ENCODE measurements at places on chromosomes 7 and 10.

- no peak for DNase-seq
Measured at GRCh38 chr7:55185941-55186609, 167.3 kb downstream of the EGFR start.

GRCh38 chr7:2622869-2623697 lies 8.7 kb upstream of the TTYH3 start:
- DNase-seq = no peak

GRCh38 chr10:31678575-31679516 lies 249.8 kb downstream of the ARHGAP12 start:
- DNase-seq = no peak

- no peak for DNase-seq
Measured at GRCh38 chr7:7706101-7706511, 12.3 kb downstream of the RPA3 start.

DNA sequence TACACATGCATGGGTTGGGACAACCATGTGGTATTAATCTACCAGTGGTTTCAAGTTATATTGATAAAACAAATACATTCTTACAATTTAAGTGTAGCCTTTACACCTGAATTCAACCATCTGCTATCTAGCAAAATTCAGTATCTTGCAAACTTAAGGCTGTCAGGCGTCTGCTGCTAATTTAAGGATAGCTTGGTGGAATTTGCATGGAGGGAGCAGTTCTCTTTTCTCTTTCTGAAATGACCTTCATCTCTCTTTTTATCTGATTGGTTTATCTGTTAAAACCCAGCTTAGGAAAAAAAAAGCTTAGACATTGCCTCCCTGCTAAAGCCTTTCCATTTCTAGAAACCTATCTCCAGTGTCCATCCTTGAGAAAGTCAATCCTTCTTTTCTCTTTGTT lies 102.3 kb downstream of the ZEB1 start:
- no peak for DNase-seq

DNA sequence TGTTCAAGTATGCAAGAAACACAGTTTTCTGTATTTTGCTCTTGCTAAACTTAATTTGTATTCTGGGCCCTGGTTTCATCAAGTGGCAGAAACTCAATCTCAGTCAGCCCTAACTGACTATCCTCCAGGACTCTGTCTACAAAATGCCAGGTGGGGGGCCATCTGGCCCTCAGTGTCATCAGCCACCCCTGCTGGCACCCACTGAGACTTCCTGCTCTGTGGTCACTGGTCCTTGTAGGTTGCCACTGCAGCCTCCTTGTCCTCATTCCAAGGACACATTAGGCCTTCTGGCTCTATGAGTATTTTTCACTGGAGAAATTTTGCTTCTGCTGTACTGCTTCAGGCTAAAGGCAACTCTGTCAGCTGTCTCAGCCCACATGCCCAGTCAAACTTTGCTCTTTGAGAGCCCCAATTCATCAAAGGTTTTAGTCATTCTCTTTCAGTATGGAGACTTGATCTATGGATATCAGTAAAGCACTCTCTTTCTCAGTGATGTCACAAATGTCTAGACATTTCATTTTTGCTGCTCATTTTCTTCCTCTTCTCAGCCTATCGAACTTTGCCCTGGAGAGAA lies 163.6 kb downstream of the KCND2 start:
- DNase-seq = no peak

DNA sequence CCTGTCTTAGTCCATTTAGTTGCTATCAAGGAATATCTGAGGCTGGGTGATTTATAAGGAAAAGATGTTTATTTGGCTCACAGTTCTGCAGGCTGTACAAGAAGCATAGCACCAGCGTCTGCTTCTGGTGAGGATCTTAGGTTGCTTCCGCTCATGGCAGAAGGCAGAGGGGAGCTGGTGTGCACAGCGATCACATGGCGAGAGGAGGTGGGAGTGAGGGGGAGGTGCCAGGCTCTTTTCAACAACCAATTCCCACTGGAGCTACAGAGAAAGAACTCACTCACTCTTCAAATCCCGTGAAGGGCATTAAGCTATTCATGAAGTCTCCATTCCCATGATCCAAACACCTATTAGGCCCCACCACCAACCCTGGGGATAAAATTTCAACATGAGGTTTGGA lies 371.6 kb downstream of the SH2D4B start:
- no peak for DNase-seq

GRCh38 chr10:68027429-68027828 lies 47.7 kb downstream of the HERC4 start:
- no peak for DNase-seq

GRCh38 chr7:148590471-148590870 lies at the start of gene C7orf33:
TSS of gene C7orf33 (plus strand) at chr7:148590766. CDS start at chr7:148590926, 160 bp downstream.
- DNase-seq = no peak

DNA sequence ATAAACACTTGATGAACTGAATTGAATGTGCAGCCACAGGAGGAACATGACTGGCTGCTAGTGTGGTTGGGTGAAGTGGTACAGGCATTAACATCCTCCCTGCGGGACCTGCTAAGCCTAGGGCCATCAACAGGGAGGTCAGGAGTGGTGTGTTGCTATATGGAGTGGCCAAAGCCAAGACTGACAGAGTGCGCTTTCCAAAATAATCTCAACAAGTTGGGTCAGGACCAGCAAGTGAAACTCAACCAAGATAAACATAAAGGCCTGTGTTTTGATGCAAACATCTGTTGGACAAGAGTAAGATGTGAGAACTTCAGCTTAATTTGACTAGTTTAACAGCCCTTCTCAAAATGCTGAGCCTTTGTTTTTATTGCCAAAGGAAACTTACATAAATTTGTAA lies 97.7 kb downstream of the WDFY4 start:
- peak; percentile 47 for DNase-seq

GRCh38 chr7:136114966-136115762 lies 138.0 kb upstream of the MTPN start:
- DNase-seq = no peak

- DNase-seq = no peak
Measured at GRCh38 chr10:125259651-125260050, 99.3 kb upstream of the CTBP2 start.

- no peak for DNase-seq
Measured at GRCh38 chr10:123157210-123157609, 3.0 kb downstream of the BUB3 start.

DNA sequence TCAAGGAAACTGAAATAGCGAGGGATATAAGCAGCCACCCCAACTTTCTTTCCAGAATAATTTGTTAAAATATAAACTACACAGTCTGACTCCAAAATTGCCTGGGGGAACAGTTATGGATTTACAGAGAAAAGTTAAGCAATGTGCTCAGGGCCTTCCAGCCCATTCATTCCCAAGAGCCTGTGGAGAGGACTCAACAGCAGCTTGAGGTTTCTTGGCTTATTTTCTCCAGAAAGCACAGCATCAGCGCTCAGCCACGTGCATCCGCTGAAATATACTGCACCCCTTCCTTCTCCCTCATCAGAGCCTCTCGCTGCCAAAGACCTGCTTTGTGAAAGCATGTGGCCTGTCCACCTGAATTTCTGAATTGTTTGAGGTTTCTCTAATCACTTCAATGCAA lies 375.2 kb upstream of the VWC2 start:
- no peak for DNase-seq

DNA sequence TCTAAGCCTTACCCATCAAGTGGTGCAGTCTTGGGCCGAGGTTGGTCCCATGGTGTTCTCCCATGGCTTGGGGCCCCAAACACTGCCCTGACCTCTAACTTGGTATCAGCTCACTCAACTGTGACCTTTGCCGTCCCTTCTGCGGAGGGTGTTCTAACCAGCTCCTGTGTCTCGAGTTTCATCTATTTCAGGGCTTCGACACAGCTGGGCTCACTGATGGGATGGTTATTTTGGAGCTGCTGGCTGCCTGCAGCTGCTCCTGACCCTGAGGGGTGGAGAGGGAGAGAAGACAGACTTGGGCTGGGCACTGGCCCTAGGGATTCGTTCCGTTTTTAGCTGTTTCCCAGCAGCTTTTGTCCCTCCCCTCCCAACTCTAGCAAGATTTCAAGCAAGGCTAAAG lies 86.9 kb downstream of the NEURL1 start:
- no peak for DNase-seq

DNA sequence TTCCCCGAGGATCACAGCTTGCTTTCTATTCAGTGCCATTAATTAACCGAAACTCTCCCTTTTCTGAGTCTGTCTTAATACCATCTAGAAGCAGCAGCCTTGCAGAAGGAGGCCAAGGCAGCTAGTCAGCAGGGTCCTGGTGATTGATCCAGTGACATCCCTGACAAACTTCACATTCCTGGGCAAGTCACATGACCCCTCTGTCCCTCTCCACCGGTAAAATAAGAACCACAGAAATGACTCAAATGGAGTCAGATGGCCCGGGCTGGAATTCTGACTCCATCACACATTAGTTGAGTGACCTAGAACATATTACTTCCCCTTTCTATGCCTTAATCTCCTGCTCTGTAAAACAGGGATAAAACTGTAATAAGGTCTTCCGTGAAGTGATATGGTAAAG lies 17.2 kb upstream of the ACSL5 start:
- no peak for DNase-seq

- DNase-seq = no peak
Measured at GRCh38 chr10:131788386-131788785, 112.4 kb upstream of the PPP2R2D start.

- no peak for DNase-seq
Measured at GRCh38 chr10:71623098-71623985, 96.2 kb downstream of the C10orf105 start.

DNA sequence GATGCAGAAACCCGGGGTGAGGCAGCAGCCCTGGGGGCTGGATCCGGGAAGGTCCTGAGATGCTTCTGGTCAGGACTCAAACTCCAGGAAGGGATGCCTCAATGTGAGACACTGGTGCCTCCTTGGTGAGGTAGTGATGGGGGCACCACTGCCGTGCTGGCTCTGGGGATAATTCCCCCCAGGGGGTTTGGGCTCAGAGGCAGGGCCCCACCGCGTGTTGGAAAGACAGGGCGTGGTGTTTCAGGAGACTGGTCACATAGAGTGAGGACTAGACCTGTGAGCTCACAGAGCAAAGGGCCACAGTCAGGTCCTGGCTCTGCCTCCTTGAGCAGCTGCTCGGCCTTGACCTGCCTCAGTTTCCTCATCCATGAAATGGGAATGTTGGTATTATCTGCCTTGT lies 361.9 kb downstream of the GLRX3 start:
- DNase-seq = no peak

DNA sequence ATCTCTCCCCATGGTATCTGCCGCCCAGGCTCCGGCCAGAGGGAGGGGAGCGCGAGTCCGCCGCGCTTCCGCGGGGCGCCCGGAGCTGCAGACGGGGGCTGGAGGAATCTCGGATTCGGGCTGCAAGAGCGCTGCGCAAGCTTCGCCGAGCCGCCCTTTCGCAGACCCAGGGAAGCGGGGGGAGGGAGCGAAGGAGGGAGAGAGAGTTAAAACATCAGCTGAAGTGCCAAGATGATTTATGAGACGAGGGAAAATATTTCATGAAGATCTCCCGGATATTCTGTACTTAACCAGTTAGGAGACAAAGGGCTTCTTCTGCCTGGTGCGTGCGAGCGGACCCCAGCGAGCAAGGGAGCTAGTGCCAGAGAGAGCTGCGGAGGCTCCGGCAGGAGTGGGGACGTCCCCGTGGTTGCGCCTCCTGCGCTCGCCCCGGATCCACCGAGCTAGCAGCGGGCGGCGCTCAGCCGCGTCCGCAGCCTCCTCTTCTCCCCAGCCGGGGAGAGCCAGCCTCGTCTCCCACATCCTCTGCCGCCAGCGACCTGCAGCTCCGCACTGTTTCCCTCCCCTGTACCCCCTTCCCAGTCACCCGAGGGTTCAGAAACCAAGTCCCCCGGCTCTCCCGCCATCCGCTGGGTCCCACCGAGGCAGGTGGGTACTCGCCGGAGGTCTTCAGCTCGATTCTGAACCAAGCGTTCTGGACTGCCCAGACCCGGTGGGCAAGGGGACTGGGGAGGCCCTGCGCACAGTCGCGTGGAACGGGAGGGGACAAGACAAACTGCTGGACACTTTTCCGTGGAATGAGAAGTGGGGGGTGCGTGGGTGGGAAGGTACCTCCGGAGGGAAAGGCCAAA lies 1.0 kb upstream of the PAX2 start:
- no peak for DNase-seq

- no peak for DNase-seq
Measured at GRCh38 chr10:55374060-55374459, 573.0 kb upstream of the PCDH15 start.

- peak; percentile 24 for DNase-seq
Measured at GRCh38 chr7:44290252-44290620, 35.2 kb downstream of the CAMK2B start.

GRCh38 chr7:157468221-157469111 lies 131.7 kb downstream of the DNAJB6 start:
- peak; percentile 69 for DNase-seq

DNA sequence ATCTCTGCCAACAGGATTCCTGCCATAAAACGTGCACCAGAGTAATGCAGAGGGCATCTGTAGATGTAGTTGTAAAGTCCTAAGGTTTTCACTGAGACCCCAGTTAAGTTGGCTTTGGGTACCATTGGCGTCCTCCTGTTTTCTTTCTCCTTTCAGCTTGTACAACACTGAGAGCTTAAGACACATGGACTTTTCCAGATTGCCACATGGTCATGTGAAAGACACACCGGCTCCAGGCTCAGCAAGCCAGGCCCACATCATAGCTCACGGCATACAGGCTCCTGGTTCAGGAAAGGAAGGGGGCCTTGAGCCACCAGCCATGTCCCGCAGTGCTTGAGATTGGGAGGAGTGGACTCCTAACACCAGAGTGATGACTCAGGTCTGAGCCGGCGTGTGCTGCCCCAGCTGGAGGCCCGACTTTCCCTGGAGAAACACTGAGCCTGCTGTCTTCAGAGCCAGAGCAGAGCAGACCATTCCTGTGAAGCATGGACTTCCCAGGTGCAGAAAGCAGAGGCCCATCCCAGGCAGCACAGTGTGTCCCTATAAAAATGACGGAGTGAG lies 252.7 kb downstream of the PRPF18 start:
- peak; percentile 87 for DNase-seq

DNA sequence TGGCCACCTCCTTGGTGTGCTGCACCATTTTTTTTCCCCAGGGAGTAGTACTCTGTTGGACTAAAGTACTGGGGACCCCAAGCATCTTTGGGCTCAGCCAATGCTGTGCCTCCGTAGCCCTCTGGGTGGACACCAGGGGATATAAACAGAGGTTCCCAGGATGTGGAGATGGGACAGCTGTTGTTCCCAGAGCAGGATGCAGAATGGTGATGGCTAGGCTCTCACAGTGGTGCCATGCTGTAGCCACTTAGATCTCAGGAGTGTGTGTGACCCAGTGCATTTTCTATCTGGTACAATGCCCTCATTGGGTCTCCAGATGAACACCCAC lies 50.9 kb upstream of the SCIN start:
- DNase-seq = no peak

DNA sequence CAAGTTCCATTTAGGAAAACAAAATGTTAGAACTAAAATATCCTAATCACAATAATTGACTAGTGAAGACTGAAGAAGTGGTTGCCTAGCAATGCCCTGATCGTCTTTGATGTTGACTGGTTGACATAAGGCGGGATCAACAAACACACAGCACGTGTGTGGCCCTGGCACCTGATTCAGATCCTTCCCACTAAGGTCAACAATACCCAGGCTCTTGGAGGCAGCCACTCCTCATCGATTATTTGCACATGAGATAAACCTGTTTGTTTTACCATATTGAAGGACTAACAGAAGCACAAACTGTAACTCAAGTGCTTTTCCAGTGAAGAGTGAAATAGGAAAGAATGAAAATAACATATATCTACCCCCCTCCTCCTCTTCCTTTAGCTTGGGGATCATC lies 15.6 kb downstream of the FANK1 start:
- DNase-seq = no peak

Measured in coronary artery (tissue), 2 donors.